ENCODE measurements at places on chromosomes 11 and 22.
A peak's percentile ranks its signal among the peaks of the same experiment; 100 is the strongest.

GRCh38 chr22:34159491-34159890 is 239.2 kb upstream of the LARGE1 start:
- no peak for DNase-seq

- DNase-seq = no peak
Observed at GRCh38 chr11:1041471-1041870, 5.0 kb upstream of the MUC6 start.

DNA sequence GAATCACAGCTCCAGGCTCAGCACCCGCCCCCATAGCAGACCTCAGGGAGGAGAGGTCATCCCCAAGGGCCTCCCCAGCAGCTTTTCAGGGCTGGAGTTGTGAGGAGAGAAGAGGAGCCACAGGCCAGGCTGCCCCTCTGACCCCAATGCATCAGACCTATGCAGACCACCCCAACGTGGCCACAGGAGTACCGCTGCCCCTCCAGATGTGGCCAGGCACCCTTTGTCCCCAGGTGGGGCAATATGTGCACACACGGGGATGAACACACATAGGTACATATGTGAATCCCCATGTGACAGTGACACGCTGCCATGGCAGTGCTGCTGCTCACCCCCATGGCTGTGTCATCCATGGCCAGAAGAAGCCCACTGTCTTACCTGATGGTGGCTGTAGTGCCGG is 10.9 kb downstream of the USH1C start:
- DNase-seq = no peak

- DNase-seq = no peak
Observed at GRCh38 chr11:93017821-93018690, 48.6 kb downstream of the MTNR1B start.

DNA sequence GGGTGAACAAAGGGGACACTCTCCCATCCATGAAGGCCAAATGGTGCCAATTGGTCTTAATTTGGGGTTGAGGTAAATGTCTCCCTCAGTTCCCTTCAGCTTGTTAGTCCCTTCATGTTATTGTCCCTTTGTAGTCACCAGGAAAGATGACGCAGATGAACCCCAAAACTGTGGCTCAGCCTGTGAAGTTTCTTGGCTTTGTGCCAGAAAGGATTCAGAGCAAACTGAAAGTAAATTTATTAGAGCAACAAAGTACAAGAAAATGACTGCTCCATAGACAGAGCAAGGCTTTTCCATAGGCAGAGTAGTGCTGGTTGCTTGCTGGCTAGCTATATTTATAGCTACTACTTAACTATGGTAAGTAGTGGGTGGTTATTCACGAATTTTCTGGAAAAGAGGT is 16.7 kb downstream of the OR4C3 start:
- no peak for DNase-seq

DNA sequence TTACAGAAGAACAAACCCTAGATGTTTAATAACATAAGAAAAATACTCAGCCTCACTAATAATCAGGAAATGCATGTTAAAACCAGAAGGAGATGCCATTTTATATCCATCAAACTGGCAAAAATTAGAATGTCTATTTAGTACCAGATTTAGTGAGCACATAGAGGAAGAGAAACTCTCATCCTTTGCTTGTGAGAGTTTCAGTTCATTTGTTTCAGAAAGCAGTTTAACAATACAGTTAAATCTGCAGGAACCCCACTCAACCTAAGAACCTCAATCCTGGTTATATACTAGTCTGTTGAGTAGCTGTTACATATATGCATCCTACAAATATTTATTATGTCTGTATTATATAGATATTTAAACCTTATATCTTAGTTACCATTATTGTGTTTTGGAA is 172.6 kb downstream of the WNT11 start:
- no peak for DNase-seq

DNA sequence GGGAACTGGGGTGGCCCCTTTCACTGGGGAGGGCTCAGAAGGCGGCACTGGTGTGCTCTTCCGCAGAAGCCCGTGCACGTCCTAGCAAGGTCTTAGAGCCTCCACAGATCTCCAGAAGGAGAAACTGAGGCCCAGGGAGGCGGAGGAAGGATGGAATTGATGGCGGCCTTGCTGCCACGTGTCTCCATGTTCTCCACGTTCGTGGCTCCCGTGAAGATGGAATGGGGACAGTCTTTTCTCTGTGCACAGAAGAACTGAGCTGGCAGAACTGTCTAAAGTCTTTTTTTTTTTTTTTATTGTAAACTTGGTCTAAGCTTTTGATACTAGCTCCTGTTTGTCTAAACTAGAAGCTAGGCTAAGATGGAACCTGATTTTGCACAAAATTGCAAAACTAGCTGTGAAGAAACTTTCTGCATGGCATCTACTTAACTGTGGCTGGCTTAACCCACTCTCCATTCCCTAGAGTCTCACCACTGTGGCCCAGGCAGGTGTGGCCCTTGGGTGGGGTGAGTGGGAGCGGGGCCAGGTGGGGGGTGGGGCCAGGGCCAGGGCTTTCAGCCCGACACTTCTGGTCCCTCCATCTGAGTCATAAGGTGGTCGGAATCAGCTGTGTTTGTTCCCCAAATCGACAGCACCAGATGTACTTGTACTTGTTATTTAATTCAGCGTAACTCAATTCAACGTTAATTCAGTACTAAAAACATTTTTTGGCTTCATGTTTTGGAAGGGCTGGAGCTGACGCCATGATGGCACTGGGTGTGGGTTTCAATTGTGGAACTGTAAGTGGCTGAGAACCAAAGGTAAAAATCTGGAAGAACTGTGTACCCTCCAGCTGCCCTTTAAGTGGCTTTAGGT is 120.7 kb downstream of the MPPED1 start:
- DNase-seq = no peak

DNA sequence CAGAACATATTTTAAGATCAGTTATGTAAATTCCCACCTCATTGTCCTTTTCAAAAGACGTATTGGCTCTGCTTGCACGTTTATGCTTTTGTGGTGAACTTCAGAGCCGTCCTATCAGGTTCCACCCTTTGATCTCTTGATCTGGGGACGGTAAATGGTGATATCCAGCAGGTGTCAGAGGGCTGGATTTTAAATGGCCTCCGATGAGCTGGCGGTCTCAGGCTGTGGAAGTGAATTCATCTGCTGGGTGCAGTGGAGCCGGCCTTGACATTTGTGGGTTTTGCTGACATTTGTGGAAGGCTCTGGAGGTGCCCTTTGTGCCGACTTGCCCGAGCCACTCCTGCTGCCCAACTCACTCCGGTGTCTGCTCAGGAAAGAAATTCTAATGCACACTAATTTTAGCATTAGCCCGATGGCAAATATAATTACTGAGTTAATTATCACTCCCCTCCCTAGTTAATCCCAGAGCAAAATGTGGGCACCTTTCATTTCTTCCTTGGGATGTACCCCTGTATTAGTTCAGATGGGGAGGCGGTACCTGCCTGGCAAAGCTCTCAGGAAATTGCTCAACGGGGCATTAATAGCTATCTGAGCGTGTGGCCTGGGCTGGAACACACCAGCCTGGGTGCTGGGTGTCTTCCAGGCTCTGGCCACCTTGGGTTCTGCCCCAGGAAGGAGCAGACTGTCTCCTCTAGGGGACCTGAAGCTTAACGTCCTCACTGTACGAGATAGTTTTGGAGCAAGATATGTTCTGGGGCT is 9.1 kb downstream of the LRP5 start:
- DNase-seq = no peak

DNA sequence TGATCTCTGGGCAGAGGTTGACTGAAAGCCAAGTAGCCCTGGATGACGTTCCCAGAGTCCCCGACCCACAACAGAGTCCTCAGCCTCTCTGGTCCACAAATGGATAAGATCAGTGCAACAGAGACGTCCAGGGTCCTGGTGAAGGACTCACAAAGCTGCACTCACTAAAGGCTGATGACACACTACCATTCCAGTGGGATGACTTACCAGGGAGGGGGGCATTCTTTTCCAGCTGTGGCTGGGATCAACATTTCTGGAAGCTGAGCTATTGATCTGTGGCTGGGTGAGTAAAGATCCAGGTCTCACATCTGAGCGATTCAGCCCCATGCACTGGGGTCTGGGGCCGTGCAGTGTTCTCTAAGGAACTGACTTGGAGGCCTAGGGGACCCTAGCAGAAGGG is 296.2 kb downstream of the NTM start:
- no peak for DNase-seq

- DNase-seq = no peak
Observed at GRCh38 chr11:131591051-131591461, 220.6 kb downstream of the NTM start.

DNA sequence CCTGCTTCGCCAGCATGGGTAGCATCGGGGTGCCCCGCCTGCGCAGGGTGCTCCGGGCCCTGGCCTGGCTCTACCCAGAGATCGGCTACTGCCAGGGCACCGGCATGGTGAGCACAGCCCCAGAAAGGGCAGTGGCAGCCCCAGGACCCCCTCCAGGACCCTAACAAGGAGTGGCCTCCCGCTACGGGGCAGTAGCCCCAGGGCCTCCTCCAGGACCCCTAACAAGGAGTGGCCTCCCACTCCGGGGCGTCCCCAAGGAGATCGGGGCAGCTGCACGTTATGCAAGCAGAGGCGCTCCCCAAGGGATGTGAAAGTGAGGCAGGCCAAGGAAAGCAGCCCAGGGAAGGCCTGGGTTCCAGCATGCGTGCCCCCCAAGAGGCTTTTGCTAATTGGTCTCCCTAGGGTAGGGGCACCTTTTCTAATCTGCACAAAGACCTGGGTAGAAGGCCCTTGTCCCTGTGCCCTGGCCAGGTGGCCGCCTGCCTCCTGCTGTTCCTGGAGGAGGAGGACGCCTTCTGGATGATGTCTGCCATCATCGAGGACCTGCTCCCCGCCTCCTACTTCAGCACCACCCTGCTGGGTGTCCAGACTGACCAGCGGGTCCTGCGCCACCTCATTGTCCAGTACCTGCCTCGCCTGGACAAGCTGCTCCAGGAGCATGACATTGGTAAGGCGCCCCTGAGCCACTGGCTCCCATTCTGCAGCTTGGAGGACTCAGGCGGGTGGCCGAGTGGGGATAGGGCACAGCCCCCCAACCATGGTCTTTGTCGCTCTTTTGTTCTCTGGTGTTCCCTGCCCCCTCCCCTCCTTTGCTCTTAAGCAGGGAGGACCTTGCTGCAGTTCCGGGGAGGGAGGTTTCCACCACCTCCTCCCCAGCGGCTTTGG is 35.0 kb downstream of the SGSM3 start:
- no peak for DNase-seq

DNA sequence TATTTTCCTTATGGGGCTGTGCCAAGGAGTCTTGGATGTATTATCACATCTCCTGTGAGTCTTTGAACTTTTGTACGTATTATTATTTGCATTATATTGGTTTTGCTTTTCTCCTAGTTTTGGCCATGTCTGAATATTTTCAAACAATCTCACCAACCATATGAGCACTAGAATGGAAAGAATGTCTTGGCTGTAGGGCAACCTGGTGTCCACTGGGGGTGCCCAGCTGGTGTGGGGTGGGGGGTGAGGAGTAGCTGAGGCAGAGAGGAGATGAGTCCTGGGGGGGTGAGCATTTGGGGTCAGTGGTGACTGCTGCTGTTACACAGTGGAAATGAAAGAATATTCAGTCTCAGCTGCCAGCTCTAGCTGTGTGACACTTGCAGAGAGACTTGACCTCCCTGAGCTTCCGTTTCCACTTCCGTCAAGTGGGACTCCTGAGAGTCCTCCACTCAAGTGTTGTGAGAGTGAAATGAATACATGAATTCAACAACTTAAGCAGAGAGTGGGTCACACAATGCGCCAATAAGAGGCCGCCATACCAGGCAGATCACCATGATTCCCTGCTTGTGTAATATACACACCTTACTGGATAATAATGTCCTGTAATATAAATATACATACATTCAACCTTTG is 12.7 kb upstream of the PVALB start:
- no peak for DNase-seq

DNA sequence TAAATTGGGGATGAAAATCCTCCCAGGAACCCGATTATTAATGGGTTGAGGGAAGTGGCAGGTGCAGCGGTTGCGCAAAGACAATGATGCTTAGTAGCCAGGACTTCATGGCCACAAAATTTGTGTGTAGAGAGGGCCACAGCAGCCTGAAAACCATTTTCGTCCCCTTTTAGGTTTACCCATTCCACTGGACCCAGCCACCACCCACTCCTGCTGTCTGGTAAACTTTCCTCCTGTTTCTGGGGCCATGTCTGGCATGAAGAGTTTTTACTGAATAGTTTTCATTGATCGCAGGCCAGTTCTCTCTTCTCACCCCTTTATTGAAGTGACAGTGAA is 69.5 kb upstream of the SYT13 start:
- DNase-seq = no peak

DNA sequence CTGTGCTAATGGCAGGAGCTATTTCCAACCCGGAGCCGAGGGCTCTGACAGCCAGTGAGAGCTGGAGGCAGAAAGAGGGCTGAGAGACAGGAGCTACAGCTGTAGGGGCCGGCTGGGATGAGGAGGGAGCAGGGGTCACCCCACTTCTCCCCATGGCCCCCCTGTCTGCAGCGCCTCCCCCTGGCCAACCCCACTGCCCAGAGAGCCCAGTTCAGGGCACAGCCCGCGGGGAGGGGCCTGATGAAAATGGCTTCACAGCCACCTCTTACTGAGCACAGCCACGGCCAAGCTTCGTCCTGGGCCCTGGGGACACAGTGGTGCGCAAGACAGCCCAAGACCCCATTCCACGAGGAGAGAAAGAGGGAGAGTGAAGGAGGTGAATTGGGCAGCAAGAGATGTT is 27.9 kb downstream of the RPL3 start:
- no peak for DNase-seq

GRCh38 chr11:92978271-92979111 is 9.0 kb downstream of the MTNR1B start:
- DNase-seq = peak; percentile 93

DNA sequence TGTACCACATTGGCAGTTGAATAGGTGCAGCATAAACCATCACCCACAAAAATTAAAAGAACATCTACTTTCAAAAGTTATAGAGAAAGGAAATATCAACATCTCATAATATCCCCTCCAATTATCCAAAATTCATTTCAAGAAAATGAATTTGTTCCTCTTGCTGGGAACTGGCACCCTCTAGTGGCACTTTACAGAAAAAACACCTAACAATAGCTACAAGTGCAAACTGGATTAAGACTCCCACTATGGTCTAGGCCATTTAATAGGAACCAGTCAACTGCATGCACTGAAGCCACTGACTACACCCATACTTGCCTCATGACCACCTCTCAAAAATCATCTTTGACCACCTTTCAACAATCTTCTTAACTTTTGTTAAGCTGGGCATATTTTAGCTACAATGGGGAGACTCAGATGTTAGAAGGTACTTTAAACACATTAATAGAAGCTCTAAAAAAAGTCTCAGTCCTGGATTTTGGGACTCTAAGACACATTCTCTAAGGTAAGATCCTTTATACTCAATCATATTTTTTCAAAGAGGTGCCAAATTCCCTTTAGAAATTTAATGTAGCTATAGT is 17.3 kb downstream of the TRAF6 start:
- DNase-seq = no peak
